Stimulated activated CD8-positive, alpha-beta memory T cell treated with anti-CD3 and anti-CD28 coated beads, Interleukin-15, amount 100 ng/mL, for 4 hours (primary cell): ENCODE measurements at places on chromosomes 13 and 19.

GRCh38 chr13:60509601-60510386 lies 112.8 kb downstream of the TDRD3 start:
- DNase-seq, result no peak

GRCh38 chr13:101706651-101707050 lies 254.2 kb downstream of the ITGBL1 start:
- DNase-seq, result no peak

- no peak for DNase-seq
Measured at GRCh38 chr13:97564956-97565355, 131.0 kb downstream of the RAP2A start.

DNA sequence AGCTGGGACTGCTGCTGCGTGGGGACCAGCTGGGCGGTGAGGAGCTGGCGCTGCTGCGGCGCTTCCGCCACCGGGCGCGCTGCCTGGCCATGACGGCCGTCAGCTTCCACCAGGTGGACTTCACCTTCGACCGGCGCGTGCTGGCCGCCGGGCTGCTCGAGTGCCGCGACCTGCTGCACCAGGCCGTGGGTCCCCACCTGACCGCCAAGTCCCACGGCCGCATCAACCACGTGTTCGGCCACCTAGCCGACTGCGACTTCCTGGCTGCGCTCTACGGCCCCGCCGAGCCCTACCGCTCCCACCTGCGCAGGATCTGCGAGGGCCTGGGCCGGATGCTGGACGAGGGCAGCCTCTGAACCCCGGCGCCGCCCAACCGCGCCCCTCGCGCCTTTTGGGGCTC lies 12.8 kb downstream of the TNFAIP8L1 start:
- DNase-seq, result no peak

DNA sequence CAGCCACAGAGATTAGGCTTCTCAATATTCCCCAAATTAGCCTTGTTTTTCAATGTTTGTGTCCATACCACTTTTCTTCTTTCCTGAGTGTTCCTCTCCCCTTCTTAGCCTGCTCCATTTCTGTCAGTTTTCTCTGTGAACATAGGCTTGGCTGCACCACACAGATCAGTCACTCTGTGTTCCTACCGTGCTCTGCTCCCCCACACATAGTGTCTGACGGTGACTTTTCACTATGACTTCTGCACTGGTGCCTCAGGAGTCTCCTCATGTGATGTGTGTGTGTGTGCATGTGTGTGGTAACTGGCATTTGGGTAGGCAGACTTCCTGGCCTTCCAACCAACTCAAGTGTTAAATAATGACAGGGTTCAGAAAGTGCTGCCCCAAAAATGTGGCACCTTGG lies 47.9 kb upstream of the MYCBP2 start:
- DNase-seq, result no peak

- DNase-seq, result no peak
Measured at GRCh38 chr19:9054207-9054606, 32.7 kb upstream of the OR1M1 start.

- no peak for DNase-seq
Measured at GRCh38 chr13:23990455-23990854, 93.2 kb upstream of the C1QTNF9B start.

- no peak for DNase-seq
Measured at GRCh38 chr19:16872728-16873127, 16.1 kb upstream of the F2RL3 start.

DNA sequence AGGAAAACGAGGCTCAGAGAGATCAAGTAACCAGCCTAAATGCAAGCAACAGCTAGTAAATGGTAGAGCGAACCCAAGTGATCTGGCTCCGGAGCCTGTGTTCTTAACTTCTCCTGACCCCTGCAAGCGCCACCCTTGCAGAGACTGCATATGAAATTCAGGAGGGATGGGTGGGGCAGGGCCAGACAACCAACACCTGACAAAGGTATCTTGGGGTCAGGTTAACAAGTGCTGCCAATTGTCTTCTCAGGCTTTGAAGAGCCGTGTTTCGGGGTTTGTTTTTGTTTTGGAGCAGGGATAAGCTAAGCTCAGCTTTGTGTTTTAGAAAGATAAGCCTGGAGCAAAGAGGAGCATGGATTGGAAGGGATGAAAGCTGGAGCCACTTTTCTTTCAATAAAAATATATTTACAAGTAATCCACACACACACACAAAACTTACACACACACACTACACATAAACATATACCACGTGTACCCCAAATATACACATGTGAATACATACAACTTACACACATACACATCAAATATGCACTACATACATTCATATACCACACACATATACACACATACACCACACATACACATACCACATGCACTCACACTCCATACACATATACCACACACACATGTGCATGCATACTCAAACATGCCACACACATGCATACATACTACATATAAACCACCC lies 722.0 kb downstream of the DIAPH3 start:
- DNase-seq, result no peak

GRCh38 chr13:44011036-44011435 lies 131.3 kb downstream of the LACC1 start:
- no peak for DNase-seq

GRCh38 chr19:34690372-34690771 lies 12.9 kb downstream of the ZNF302 start:
- DNase-seq, result no peak

GRCh38 chr19:7722231-7722651 lies 9.7 kb downstream of the CLEC4G start:
- DNase-seq, result no peak
